ENCODE measurements at places on chromosomes 16 and 17.

- no peak for DNase-seq
Measured at GRCh38 chr16:65624229-65624628, 502.4 kb upstream of the CDH11 start.

DNA sequence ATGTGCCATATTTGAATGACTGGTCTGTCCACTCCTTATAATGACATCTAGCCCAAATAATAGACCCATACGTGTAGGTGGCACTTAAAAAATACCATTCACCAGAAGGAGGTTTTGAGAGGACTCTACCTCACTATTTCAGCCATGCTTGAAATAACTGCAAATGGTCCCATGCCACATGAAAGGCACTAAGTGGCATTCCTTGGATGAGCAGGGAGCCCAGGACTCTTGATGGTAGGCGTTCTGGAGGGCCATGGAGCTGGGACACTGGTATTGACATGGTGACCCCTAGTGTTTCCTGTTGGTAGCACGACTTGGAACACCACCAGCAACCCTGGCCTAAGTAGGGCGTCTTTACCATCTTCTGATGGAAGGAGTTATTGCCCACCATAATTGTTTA lies 148.7 kb upstream of the ZFHX3 start:
- DNase-seq, result peak; percentile 59

DNA sequence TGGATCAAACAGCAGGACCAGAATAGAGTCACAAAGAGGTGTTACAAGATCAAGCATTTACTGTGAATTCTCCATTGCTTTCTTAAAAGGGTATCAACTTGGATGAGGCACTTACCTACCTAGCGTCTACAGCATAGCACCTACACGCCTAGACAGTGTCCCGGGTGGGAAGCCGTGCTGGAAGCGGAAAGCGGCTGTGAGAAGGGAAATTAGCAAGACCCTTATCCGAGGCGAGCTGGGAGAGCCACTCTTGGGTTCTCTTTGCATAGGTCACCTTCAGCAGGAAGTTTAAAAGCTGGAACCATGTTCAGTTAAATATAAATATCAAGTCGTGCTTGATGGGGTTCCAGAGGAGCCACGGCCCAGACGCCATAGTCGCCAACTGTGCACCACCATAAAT lies 46.3 kb downstream of the TRARG1 start:
- DNase-seq, result no peak

DNA sequence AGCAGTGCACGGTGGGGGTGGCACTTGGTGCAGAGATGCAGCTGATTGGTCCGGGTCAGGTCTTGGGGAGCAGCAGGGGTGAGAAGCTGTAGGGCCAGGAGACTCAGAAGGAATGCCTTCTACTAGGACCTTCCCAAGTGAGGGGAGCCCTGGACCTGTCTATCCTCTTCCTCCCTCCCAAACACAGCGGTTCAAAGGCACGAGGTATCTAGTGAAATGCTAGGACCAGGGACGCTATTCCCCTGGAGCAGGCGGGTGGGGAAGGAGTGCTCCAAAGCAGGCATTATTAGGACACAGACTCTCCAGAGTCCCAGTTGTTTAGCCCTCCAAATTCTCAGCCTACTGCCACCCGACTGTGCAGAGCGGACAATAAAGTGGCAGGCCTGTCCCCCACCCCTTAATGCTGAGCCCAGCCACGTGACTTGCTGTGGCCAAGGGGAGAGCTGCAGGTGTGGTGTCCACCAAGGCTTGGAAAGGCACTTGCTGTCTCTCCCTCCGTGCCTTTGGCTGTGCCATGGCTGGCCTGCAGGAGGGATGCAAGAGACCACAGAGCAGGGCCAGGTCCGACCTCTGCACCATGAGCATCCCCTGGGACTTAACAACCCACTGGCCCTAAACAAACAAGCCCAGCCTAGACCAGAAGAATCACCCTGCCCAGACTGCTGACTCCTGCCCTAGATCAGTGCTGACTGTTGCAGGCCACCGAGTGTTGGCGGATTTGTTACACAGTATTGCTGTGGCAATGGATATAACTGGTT lies 97.2 kb downstream of the TBC1D16 start:
- DNase-seq, result no peak

DNA sequence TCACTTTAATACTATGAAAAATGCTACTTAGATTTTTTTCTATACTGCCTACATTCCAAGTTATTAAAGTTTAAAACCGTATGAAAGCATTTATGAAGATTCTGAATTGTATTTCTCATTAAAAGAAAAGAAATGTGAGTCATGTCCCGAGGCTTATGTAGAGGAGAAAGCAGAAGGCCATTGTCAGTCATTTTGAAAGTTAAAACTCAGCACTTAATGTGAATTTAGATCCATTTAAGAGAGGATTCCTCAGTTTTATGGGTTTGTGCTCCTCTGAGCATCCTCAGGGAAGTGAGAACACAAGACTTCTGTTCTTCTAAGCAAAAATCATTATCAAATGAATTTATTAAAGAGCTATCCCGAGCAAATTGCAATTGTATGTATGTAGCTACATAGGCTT lies 11.8 kb downstream of the C17orf75 start:
- DNase-seq, result no peak

GRCh38 chr17:21124086-21124485 lies 2.7 kb upstream of the DHRS7B start:
- DNase-seq, result no peak

DNA sequence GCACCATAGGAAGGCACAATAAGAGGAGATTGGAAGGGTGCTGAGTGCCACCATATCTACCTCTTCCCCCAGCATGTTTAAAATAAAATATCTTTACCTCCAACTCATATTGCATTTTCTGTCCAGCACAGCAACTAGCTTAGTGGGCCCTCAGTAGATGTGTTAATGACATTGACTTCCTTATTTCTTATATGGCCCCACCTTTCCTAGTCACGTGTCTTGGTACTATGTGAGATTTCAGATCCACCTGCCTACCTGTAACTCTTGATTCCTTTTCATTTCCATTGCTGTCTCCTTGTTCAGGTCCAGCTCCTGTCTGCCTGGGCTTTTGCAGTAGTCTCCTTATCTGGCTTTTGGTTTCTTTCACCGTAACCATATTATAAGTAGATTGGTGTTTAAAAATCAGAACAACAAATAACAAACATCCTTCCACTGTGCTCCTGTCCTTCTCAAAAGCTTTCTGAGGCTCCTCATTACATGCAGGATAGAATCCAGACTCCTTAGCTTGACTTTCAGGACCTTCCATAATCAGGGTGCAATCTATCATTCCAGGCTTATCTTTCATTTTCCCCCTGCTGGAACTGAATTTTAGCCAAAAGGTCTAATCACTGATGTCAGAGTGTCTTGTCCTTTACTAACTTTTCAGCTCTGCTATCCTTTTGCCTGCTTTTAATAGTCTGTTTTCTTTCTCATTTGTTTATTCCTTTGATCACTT lies 71.3 kb downstream of the FTO start:
- DNase-seq, result no peak

DNA sequence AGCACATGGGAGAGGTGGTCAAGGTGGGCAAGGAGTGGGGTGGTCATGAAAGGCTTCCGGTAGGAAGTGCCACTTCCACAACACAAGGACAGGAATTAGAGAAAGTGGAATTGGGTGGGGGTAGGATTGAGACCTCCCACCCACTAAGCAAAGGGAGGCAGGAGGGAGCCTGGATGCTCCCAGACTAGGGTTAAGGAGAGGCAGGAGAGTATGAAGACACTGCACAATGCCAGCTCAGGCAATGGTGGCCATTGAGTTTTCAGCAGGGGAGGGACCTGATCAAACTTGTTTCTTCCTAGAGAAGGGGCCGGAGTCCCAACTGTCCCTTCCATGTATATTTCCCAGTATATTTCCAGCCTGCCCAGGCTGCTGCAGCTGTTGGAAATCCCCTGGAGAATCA lies 3.1 kb upstream of the RAB11FIP4 start:
- no peak for DNase-seq

DNA sequence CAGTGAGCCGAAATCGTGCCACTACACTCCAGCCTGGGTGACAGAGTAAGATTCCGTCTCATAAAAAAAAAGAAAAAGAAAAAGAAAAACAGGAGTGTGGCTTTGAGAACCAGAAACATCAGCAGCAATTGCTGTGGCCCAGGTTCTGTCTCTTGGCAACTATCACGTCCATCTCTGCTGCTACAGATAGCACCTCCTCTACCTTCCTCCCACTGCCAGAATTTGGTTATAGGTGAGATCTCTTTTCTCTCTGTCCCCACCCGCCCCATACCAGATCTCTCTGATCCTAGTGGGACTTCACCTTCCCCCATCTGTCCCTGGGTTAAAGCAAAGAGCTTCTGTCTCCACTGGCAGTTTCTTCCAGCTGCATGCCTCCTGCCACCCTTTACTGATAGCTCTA lies 3.1 kb downstream of the TLCD2 start:
- no peak for DNase-seq

GRCh38 chr16:68948230-68948910 lies 105.0 kb downstream of the TANGO6 start:
- no peak for DNase-seq

- DNase-seq, result no peak
Measured at GRCh38 chr17:69497161-69497560, 82.7 kb downstream of the MAP2K6 start.

DNA sequence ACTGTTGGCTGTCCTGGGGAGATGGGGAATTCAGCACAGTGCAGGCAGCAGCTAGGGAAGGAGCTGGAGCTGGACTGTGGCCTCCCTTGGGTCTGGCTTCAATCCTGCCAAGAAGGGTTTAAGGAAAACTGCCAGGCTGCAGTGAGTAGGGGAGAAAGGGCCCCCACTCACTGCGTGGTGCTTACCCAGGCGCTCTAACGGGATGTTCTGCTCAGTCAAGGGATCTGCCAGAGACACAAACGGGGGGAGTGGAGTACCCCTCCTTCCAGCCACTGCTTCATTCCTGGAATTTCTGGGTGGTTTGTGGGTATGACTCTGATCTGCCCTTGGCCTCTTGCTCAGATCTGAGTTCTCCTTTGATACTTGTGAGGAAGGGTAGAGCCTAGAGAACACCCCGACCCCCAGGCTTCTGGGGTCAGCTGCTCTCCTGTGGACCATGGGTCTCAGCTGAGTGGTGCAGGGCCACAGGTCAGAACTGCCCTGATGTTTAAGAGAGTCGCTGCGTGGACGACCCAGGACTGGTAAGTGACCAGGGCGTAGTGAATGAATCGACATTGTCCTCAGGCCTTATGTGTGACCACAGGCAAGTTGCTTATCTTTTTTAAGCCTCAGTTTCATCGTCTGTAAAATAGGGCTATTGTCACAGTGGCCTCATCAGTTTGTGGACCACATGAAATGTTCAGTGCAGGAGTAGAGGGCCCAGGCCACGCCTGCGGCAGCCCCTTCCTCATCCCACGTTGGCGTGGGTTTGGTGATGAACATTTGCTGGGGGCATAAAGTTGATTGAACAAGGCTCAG lies 9.6 kb downstream of the CRISPLD2 start:
- DNase-seq, result no peak

- no peak for DNase-seq
Measured at GRCh38 chr17:30267625-30268024, 24.1 kb downstream of the BLMH start.

- DNase-seq, result no peak
Measured at GRCh38 chr17:27485125-27485524, 28.9 kb downstream of the KSR1 start.

- no peak for DNase-seq
Measured at GRCh38 chr16:86052115-86052670, 153.2 kb downstream of the IRF8 start.

- DNase-seq, result no peak
Measured at GRCh38 chr17:14214271-14214670, 22.4 kb downstream of the CDRT15 start.

GRCh38 chr17:17523001-17523730 lies 27.0 kb upstream of the RASD1 start:
- DNase-seq, result no peak

GRCh38 chr17:19290066-19290705 lies 53.0 kb downstream of the EPN2 start:
- no peak for DNase-seq

DNA sequence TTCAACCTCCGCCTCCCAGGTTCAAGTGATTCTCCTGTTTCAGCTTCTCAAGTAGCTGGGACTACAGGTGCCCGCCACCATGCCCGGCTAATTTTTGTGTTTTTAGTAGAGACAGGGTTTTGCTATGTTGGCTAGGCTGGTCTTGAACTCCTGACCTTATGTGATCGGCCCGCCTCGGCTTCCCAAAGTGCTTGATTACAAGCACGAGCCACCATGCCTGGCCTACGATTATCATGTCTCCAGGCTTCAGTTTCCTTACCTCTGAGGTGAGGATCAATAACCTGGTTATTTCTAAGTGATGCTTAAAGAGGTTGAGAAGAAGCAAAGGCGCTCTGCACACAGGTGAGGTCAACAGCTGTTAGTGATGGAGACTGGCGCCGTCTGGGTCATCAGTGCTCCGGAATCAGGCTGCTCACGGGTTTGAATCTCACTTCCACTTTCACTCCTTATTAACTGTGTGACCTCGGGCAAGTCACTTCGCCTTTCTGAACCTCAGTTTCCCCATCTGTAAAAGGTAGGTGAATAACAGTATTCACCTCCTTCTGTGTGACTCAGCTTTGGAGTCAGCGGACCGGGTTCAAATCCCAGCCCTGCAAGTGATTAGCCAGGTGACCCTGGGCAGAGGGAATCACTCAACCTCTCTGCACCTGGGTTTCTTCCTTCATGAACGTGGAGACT lies 745 bp upstream of the ABCC1 start:
- no peak for DNase-seq

DNA sequence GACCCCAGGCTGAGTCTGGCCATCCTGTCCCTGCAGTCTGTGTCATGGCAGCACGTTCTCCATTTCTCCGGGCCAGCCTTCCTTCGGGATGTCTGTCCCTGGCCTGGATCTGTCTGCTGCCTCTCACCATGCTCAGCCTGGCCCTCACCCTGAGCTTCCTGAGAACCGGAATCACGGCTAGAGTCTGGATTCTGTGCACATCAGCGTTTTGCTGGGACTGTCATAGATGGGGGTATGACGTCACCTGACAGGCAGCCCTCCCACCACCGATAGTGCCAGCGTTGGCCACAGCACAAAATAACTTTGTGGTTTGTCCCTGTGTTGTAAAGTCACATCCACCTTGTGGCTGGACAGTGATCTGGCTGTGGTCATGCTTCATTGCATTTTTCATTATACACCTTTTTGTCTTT lies 59.2 kb downstream of the B9D1 start:
- DNase-seq, result no peak

GRCh38 chr16:9741776-9742175 lies 440.5 kb downstream of the GRIN2A start:
- no peak for DNase-seq

DNA sequence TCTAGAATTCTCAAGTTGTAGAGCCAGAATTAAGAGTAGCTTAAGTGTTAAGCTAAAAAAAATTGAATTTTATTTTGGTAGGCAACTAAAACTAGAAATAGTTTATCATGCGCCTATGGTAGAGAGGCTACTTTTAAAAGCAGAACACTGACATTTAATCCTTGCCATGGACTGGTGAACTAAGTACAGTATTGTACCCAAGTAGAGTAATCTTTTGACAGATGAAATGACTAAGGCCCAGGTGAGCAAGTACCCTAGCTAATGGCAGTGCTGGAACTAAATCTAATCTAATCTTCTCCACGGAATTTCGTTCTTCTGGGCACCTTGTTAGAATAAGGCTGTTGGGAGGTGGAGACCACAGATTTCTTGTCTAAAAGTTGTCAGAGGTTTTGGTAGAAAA lies 11.8 kb downstream of the RBL2 start:
- DNase-seq, result no peak

GRCh38 chr17:46121841-46122485 lies 71.3 kb downstream of the KANSL1 start:
- no peak for DNase-seq

All from NCI-H187 (cell line).